ENCODE measurements at places on chromosomes 1 and 21.

DNA sequence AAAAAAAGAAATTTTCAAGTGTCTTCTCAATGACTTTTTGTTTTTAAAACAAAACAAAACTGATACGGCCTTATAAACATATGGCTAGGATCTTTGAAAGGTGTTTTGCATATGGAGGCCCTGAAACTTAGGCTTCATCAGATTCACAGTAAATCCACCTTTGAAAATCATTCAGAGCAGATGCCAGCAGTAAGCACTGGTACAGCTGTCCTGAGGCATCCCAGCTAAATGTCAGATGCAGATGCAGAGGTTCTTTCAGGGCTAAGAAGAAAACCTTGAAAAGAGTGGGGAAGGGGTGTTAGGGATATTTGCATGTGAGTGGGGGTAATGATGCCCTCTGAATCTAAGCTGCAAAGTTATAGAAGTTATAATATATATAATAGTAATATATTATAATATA lies 56.2 kb upstream of the GNG12 start:
- DNase-seq: no peak

- DNase-seq: no peak
Measured at GRCh38 chr1:159548126-159548525, 12.3 kb upstream of the OR10J5 start.

DNA sequence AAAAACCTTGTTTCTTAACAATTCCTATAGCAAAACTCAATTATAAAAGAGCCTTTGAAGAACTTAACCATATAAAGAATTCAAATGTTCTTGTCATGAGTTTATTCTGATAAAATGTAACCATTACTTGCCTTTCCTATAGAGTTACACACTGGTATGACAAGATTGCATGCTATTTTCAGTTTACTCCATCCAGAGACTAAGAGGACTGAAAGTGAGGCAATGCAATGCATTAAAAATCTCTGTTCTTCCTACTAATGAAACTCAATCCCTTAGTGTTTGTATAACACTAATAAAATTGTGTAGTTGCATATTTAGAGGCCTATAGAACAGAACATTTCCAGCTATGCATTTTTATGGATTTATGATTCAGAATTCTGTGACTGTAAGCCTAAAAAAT lies 88.1 kb downstream of the COP1 start:
- DNase-seq: no peak

DNA sequence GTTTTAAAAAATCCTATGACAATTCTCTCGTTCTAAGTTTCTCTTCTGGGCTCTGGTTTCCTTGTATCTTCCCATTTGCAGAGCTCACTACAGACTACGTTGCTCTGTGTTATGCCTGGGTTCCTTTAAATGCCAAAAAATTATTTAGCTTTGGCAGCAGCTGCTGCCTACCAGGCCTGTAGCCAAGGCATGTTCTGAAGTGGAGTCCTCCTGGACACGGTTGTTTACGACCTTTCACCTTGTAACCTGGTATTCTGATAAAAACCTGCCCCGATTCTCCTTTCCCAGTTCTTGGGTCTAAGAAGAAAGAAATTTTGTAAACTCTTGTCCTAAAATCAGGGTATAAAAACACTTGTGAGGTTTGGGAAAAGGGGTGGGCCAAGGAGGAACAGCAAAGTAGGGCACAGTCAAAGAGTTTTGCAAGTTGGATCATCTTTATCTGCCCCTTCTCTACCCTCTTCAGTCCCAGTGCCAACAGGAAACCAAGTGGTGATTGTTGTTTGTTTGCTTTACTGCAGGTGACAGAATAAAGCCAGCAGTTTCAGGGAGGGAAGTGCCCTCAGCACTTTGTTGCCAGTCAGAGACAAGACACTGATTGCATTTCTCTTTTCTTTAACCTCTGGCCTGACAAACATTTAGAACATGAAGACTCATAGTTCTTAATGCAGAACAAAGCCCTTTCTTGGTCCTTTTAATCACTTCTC lies 3.1 kb upstream of the TXNIP start:
- peak; percentile 56 for DNase-seq

- DNase-seq: no peak
Measured at GRCh38 chr1:116365353-116365780, 7.7 kb upstream of the ATP1A1 start.

- DNase-seq: no peak
Measured at GRCh38 chr1:214974002-214974401, 108.5 kb upstream of the KCNK2 start.

GRCh38 chr21:16194095-16194787 lies 464.5 kb downstream of the USP25 start:
- DNase-seq: no peak

GRCh38 chr1:42958488-42959319 lies at the start of gene SLC2A1:
TSS of gene SLC2A1 (minus strand) at chr1:42958868. CDS start at chr1:42958651, 217 bp downstream.
- DNase-seq: peak; percentile 100

- DNase-seq: no peak
Measured at GRCh38 chr1:68431076-68431475, 18.7 kb downstream of the RPE65 start.
